Heart right ventricle (tissue), 16 donors: ENCODE measurements at places on chromosomes 4 and X.

GRCh38 chrX:120549483-120550452, 11.0 kb downstream of the CUL4B start:
- H3K27me3 ChIP-seq: no peaks in the 10 kb centered on the region
- no peak overlapping the region for H3K27ac ChIP-seq
- peaks cover 27% of the 10 kb centered on the region for H3K36me3 ChIP-seq
- no peak overlapping the region for H3K4me3 ChIP-seq

DNA sequence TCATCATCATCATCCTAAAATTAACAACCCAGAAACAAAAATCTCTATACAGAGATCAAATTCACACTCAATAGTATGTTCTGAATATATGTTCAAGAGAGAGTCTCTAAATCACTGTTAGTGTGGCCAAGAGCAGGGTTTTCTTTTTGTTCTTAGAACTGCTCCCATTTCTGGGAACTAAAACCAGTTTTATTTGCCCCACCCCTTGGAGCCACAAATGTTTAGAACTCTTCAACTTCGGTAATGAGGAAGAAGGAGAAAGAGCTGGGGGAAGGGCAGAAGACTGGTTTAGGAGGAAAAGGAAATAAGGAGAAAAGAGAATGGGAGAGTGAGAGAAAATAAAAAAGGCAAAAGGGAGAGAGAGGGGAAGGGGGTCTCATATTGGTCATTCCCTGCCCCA, 32.3 kb downstream of the CYBB start:
- no peak overlapping the region for H3K4me3 ChIP-seq
- no peaks in the 10 kb centered on the region for H3K36me3 ChIP-seq
- no peaks in the 10 kb centered on the region for H3K27me3 ChIP-seq
- no peaks in the 10 kb centered on the region for H3K4me1 ChIP-seq
- no peak overlapping the region for H3K27ac ChIP-seq
- no peak for DNase-seq

DNA sequence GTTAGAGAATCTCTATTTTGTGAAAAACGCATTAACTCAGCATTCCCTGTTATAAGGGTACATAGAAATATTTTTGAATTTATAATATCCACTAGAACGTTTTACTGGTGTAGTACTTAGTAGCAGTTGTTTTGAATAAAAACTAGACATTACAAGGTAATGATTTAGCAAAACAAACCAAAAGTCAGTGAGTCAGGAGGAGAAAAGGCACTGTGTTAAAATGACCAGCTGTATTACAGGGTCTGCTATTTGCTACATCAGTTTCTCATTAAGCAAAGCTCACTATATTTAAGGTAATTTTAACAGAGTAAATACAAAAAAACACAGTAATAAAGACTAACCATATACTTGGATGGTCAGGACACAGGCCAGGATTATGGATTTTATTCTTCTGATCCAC, 152.8 kb downstream of the RASL11B start:
- H3K27me3 ChIP-seq: no peaks in the 10 kb centered on the region
- no peak for DNase-seq
- H3K4me1 ChIP-seq: peaks cover 63% of the 10 kb centered on the region
- no peak overlapping the region for H3K27ac ChIP-seq

- no peaks in the 10 kb centered on the region for H3K27me3 ChIP-seq
- no peaks in the 10 kb centered on the region for H3K36me3 ChIP-seq
- H3K4me1 ChIP-seq: no peaks in the 10 kb centered on the region
- H3K4me3 ChIP-seq: no peak overlapping the region
- DNase-seq: no peak
- no peak overlapping the region for H3K27ac ChIP-seq
Measured at GRCh38 chr4:172055498-172055897, 242.3 kb downstream of the GALNTL6 start.

DNA sequence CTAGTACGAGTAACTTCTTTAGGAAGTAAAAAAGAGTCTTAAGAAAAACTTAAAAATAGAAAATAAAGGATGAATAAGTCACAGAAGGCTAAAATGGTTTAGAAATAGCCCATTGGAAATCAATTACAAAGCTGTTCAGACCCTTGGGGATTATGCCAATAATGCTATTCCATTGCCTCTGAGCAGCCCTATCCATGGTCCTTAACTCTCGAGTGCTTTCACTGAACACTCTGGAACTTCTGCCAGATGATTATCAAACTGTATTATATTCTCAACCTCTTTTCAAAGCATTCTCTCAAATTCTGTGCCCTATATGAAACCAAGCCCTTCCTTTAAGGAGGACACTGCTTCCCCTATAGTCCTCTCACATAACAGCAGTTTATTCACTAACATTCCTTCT, 17.0 kb downstream of the SLC9B1 start:
- no peaks in the 10 kb centered on the region for H3K4me1 ChIP-seq
- DNase-seq: no peak
- no peaks in the 10 kb centered on the region for H3K36me3 ChIP-seq
- H3K4me3 ChIP-seq: no peak overlapping the region
- H3K27ac ChIP-seq: no peak overlapping the region

- H3K27ac ChIP-seq: peak overlapping the region; percentile 91
Measured at GRCh38 chr4:2260344-2261109, 1.4 kb downstream of the MXD4 start.

DNA sequence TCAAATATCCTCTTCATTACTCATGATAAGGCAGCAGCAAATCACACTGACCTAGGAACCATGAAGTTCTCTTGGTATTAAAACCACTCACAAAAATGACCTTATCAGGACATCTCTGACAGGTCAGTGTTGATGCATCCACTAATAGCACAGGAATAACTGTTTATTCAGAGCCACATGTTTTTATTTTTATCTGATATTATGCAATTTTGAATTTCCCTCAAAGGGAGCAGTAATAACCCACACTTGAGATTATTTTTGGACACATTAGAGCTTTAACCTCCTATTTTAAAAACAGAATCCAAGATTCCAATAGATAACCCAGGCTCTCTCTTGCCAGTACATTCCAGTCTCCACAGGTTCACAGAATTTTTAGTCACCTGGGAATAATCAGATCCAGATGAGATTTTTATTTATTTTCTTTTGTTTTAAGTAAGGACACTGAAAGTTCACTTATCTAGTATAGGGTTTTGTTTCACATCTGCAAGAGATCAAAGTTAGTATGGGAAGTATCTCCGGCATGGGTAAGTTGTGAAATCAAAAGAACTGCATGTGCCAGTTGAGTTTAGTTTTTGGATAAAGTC, 36.3 kb upstream of the MYOZ2 start:
- DNase-seq: no peak
- no peaks in the 10 kb centered on the region for H3K27me3 ChIP-seq
- H3K36me3 ChIP-seq: no peaks in the 10 kb centered on the region
- H3K27ac ChIP-seq: peak overlapping the region; percentile 52

- no peak for DNase-seq
- H3K27me3 ChIP-seq: no peaks in the 10 kb centered on the region
- H3K27ac ChIP-seq: no peak overlapping the region
- no peak overlapping the region for H3K4me3 ChIP-seq
- H3K4me1 ChIP-seq: peaks cover 4% of the 10 kb centered on the region
Measured at GRCh38 chrX:109685656-109686078, 47.4 kb downstream of the ACSL4 start.

DNA sequence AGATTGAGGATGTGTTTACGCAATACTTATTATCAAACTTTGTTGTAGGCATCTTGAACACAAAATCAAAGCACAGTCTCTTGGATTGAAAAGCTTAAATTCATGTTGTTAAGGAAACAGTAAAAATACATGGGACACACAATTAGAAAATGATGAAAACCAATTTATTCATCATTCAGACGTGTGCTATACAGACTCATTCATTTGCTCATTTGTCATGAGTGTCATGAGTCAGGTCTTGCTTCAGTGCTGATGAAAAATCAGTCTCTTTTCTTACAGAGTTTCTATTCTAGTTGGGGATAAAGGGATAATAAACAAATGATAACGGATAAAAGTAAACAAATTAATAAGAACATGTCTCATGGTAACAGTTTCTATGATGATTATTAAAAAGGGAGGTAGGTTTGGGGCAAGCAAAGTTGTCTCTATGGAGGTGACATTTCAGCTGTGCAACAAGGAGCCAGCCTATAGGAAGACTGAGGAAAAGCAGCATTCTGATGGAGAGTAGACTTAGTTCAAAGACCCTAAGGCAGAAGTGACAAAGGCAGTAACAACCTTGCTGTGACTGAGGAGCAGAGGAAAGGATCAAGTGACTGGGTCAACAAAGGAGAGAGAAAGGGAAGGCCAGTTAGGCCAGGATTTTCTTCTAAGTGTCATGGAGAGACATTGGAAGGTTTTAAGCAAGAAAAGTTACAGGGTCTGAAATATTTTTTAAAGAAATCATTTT, 224.0 kb upstream of the HHIP start:
- no peaks in the 10 kb centered on the region for H3K4me1 ChIP-seq
- H3K27ac ChIP-seq: no peak overlapping the region
- H3K36me3 ChIP-seq: no peaks in the 10 kb centered on the region
- H3K4me3 ChIP-seq: no peak overlapping the region
- no peak for DNase-seq

DNA sequence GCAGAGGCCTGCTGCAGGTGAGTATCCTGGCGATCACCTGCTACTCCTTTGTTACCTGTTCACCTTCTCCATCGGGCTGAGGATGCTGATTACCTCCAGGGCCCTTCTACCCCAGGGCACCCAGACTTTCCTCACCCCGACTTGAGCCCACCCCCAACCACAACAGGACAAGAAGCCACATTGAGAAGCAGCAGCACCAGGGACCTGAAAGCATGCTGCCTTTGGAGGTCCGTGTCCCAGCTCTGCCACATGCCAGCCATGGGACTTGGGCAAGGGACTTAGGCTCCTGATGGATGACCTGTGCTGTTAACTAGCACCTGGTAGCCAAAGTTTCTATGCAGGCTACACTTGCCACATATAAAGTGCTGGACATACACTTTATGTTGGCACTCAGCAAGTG, 89.7 kb downstream of the CPZ start:
- no peak overlapping the region for H3K4me3 ChIP-seq
- H3K27me3 ChIP-seq: peaks cover 24% of the 10 kb centered on the region
- H3K27ac ChIP-seq: no peak overlapping the region
- DNase-seq: no peak
- no peaks in the 10 kb centered on the region for H3K4me1 ChIP-seq

- no peaks in the 10 kb centered on the region for H3K27me3 ChIP-seq
- H3K4me3 ChIP-seq: no peak overlapping the region
- no peaks in the 10 kb centered on the region for H3K36me3 ChIP-seq
- peaks cover 11% of the 10 kb centered on the region for H3K4me1 ChIP-seq
- no peak for DNase-seq
- H3K27ac ChIP-seq: no peak overlapping the region
Measured at GRCh38 chr4:85808864-85809263, 333.9 kb downstream of the ARHGAP24 start.

- H3K27me3 ChIP-seq: no peaks in the 10 kb centered on the region
- H3K4me3 ChIP-seq: no peak overlapping the region
- peak; percentile 18 for DNase-seq
- H3K27ac ChIP-seq: no peak overlapping the region
- no peaks in the 10 kb centered on the region for H3K4me1 ChIP-seq
- H3K36me3 ChIP-seq: no peaks in the 10 kb centered on the region
Measured at GRCh38 chr4:140790765-140791164, 34.6 kb upstream of the TBC1D9 start.

DNA sequence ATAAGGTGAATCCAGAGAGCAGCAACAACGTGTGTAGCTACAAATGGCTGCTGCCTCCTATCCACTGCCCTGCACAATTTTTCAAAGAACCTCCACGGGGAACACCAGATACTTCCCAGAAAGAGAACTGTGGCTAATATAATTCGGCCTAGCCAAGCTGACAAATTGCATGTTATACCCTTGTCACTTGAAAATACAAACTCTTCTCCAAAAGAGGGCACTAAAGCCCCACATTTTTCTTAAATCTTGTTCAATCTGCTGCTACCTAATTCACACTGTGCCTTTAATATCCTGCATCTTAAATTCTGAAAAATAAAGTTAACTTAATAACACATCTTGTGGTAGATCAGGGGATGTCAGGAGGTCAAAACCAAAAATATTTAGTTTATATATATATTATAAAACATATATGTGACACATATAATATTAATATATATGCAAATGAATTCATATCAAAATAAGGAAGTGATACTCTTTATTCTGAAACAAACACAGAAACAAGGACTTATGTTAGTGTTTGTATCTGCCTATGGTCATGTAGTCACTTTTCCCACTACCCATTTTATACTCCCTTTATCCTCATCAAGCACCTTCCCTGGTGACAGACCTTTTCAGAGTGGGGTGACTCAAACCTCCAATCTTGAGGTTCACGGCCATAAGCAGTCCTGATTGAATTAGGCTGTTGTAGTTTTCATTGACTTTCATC, 24.1 kb downstream of the CT45A1 start:
- H3K36me3 ChIP-seq: no peaks in the 10 kb centered on the region
- no peaks in the 10 kb centered on the region for H3K4me1 ChIP-seq
- H3K4me3 ChIP-seq: no peak overlapping the region

GRCh38 chr4:72767618-72768302, 198.7 kb upstream of the ADAMTS3 start:
- no peaks in the 10 kb centered on the region for H3K36me3 ChIP-seq
- H3K4me1 ChIP-seq: no peaks in the 10 kb centered on the region
- no peak overlapping the region for H3K27ac ChIP-seq
- DNase-seq: no peak
- H3K4me3 ChIP-seq: no peak overlapping the region
- H3K27me3 ChIP-seq: no peaks in the 10 kb centered on the region

GRCh38 chr4:20687864-20688263, 12.4 kb upstream of the PACRGL start:
- H3K27me3 ChIP-seq: peaks cover 6% of the 10 kb centered on the region
- no peaks in the 10 kb centered on the region for H3K36me3 ChIP-seq
- no peak overlapping the region for H3K4me3 ChIP-seq
- H3K4me1 ChIP-seq: no peaks in the 10 kb centered on the region
- DNase-seq: no peak

- no peak overlapping the region for H3K27ac ChIP-seq
- H3K4me3 ChIP-seq: no peak overlapping the region
- no peak for DNase-seq
- no peaks in the 10 kb centered on the region for H3K4me1 ChIP-seq
- no peaks in the 10 kb centered on the region for H3K27me3 ChIP-seq
Measured at GRCh38 chrX:71885099-71885498, 25.5 kb upstream of the NHSL2 start.

DNA sequence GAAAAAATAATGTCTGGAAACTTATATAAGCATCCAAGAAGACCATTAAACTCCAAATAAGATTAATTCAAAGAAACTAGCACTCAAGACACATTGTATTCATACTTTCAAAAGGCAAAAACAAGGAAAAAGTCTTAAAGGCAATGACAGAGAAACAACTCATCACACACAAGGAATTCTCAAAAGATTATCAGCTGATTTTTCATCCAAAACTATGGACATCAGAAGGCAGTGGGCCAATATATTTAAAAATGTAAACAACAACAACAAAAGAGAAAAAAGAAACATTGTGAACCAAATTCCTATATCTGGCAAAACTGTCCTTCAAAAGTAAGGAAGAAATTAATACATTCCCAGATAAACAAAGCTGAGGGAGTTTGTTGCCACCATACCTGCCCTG, 711.4 kb upstream of the GALNTL6 start:
- no peak overlapping the region for H3K27ac ChIP-seq
- no peak for DNase-seq
- no peaks in the 10 kb centered on the region for H3K36me3 ChIP-seq
- H3K27me3 ChIP-seq: no peaks in the 10 kb centered on the region
- H3K4me1 ChIP-seq: no peaks in the 10 kb centered on the region
